NCI-H2171 treated with DMSO at 0.1 percent for 48 hours (cell line): ENCODE measurements at places on chromosomes 3 and 15.

DNA sequence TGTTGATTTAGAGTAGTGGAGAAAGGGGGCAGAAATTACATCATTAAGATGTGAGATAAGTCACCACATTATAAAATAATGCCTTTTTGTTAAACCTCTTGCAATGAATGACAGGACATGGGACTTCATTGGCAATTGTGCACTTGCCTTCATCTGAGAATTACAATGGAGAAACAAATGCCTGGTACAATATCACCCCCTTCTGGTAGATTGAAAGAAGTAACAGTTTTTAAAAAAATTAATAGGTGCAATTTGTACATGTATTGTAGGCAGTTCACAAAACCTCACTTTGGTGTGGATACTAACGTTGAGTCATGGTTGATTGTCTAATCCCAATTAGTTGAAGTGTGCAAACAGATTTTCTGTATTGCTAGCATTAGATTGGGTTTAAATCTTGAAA, 4.6 kb upstream of the P2RY14 start:
- peak; percentile 85 for DNase-seq

DNA sequence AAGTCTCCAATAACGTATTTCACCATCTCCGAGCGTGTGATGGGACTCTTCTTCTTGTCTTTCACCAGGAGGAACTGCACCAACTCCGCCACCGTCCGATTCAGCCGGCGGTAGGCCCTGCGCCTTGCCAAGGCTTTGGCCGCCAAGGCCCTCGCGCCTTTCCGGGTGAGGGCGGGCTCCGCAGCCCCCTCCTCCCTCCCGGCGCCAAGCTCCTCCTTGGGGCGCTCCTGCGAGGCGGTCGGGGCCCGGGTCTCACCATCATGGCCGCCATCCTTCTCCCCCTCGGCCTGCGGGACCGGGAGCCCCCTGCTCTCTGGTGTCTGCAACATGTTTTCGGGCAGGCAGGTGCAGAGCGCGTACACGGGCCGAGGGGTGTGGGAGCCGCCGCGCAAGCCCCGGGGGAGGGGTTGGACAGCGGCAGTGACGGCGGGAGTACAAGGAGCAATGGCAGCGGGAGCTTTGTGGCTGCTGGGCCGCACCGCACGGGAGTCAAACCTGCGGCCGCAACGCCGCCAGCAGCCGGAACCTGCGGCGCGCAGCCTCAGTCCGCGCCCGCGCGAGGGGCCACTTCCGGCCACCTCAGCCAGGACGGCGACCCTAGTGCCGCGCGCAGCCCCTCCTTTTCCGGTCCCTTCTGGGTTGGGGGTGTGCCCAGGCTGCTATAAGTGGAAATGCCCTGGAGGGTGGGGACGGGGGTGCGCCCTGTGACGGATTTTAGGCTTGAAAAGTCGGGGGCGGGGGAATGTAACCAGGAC, at the start of gene MAGEF1:
Gene MAGEF1 (minus strand): TSS at position 572 of the 755 bp plus-strand sequence. CDS start 243 bp downstream, at position 329.
- DNase-seq = peak; percentile 90

DNA sequence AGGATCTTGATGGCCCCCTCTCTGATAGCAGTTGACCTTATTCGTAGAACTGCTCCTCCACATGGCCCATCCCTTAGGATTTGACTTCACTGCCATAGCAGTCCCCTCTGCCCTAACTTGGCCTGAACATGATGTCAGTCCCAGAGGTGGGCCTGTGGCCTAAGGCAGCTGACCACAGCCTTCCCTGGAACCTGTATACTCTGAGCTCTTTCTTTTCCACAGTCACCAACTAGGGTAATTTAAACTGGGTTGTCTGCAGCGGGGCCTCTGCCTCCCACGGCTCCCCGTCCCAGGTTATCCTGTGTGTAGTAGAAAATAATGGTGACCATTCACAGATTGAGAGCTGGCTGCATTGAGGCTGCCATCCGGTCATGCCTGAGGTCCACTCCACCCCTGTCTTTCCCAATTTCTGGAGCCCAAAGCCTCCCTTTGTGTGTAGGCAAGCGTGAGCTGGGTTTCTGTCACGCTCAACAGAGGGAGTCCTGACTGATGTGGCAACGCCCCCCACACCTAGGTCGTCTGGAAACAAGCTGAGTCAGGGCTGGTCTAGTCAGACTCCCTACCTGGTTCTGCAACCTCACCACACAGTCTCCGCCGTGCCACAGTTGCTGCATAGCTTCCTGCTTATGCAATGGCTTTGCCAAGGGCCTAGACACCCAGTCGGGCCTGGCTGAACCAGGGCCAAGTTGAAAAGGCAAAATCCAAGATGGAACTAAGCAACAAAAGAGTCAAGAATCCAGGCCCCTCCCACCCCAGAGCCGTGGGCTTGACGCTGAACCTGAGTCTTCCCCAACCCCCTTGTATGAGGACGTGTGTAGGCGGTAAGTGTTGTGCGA, 284.5 kb downstream of the XXYLT1 start:
- DNase-seq = no peak

DNA sequence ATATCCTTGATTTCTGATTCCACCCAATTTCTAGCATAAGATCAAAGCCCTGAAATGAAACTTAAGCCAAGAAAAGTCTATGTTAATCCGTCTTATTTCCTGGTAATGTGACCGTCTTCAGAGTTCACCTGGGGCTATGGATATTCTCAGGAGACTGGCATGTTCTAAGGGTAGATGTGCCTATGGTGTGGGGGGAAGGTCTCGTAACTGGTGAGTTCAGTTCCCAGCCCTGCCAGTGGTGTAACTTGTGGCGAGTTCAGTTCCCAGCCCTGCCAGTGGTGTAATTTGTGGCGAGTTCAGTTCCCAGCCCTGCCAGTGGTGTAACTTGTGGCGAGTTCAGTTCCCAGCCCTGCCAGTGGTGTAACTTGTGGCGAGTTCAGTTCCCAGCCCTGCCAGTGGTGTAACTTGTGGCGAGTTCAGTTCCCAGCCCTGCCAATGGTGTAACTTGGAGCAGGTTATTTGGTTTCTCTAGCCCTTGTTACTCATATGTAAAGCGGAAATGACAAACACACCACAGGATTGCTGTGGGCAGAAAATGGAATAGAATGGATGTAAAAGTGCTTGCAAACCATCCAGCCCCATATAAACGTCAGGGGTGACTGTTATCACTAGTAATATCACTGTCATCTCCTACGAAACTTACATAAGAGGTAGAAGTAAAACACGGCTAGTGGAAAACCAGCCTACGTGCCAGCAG, 30.4 kb downstream of the SLC51A start:
- DNase-seq = no peak

GRCh38 chr15:77897896-77898406, 179.6 kb downstream of the TBC1D2B start:
- no peak for DNase-seq

- no peak for DNase-seq
These were observed 41.7 kb downstream of the SNX4 start for GRCh38 chr3:125478326-125478725.

DNA sequence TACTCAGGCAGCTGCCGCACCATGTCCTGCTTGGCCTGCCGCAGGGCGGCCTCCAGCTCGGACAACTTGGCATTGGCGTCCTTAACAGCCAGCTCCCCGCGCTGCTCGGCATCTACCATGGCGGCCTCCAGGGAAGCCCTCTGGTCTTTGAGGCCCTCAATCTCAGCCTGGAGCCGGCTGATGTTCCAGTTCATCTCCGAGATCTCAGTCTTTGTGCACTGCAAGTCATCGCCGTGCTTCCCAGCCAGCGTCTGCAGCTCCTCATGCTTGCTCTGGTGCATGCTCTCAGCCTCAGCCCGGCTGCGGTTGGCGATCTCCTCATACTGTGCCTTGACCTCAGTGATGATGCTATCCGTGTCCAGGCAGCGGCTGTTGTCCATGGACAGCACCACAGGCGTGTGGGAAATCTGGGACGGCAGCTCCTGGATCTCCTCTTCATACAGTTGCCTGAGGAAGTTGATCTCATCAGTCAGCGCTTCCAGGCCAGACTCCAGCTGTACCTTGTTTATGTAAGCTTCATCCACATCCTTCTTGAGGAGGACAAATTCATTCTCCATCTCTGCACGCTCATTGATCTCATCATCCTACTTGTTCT, 15.5 kb upstream of the PSTPIP1 start:
- DNase-seq = no peak

DNA sequence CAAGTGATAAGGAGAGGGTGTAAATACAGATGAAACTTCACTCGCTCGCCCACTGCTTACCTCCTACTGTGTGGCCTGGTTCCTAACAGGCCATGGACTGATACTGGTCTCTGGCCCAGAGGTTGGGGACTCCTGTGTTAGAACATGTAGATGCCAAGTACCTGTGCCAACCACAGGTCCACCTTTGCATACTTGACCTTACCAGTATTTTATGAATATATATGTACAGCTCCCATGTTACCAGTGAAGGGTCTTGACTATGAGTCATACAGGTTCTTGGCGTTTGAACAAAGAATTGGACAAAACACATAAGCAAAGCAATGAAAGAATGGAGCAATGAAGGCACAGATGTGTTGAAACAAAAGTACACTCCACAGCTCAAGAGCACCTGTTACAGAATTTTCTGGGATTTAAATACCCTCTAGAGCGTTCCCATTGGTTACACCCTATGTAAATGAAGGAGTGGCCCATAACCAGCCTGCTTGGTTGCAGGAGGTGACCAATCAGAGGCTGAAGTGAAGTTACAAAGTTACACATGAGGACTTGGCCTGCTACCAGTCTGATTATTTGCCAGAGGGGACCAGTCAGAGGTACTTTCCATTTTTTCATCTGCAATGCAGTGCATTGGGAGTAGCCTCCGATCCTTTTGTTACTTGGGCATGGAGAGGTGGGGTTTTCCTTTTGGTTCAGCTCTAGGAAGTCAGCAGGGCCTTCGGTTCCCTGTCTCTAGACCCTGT, 1.7 kb upstream of the GFM1 start:
- no peak for DNase-seq

DNA sequence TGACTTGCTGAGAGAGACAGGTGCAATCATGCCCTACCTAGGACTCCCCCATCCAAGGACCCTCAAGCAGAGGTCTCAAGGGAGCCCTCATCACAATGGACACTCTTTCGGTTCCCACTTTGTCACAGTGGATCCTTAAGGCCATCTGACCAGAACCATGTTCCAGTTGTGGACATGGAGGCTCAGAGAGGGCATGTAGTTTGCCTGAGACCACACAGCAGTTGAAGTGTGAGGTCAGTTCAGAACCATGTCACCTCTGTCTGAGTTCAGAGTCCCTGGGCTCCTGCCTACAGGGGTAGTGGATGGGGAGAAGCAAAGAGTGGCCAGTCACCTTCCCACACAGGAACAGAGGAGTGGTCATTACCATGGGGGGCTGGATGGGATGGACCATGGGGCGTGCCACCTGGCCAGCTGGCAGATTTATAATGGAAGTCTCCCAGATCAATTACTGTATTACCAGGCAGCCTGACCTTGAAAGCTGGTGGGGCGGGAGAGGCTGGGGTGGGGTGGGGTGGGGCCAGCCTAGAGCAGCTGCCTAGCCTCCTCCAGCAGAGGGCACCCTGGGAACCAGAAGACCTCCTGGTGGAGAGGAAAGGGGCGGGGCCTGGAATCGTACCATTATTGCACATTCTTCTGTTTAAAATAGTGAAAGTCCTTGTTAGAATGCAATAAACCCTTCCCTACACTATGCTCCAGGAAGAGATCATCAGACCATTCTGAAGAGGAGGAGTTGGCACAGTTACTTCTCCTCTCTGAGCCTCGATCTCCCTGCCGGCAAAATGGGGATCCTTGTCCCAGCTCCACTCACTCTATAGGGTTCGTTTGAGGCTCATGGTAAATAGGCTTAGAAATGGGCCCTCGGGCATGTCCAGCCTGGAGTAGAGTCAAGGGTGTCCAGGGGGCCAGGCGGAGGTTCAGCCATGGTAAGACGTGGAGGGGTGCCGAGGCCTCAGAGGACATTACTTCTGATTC, 26.9 kb upstream of the LINGO1 start:
- peak; percentile 39 for DNase-seq

- DNase-seq = no peak
These were observed 282.3 kb upstream of the NECTIN3 start for GRCh38 chr3:110789315-110789714.

GRCh38 chr3:179860275-179861107, 176.2 kb downstream of the PEX5L start:
- no peak for DNase-seq

GRCh38 chr15:36278219-36278618, 301.2 kb upstream of the CDIN1 start:
- DNase-seq = peak; percentile 29

DNA sequence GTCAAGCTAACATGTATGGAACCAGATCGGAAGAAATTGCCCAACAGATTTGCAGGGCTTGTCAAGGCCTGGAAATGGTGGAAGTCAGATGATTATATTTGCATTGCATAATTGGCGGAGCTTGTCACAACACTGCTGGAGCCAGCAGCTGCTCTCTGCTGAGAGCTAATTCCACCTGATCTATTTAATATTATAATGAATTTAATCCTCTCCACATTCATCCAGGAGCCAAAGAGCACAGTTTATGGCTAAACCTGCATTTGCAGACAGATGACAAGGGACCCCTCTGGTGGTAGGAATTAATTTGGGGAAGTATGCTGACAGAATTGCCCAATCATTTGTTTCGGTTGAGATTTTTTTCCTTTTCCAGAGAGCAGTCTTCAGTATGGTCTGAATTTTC, 730.2 kb downstream of the TUSC7 start:
- DNase-seq = peak; percentile 10
